Activated naive CD8-positive, alpha-beta T cell treated with anti-CD3 and anti-CD28 coated beads, Interleukin-2, amount 10 ng/mL, durations not matched to agents 7 days and 5 days (primary cell): ENCODE measurements at places on chromosomes 6 and 20. TPM values are rescaled to one million over a fixed set of nuclear protein-coding genes. Genes with fewer than 3 reads are reported as not detected.

DNA sequence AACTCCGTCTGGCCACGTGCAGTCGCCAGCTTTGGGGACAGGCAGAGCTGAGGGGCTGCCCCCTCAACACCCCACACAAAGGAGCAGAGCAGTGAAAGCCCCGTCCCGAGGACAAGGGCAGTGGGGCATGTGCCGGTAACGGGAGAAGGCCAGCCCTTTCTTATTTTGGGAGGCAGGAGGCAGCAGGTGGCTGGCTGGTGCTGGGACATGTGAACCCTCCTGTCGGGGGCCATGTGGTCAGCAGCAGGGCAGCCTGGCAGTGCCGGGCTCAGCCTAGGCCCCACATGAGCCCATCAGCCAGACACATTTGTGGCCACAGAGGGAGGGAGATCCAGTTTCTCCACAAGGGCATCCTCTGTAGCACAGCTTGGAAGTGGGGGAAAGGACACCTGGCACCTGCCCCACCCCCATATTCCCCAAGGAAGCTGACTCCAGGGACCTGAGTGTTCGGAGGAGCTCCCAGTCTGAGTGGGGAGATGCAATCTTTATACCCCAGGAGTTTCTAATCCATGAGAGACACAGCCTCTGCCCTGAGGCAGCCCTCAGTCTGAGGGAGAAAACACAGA is 137.6 kb downstream of the MRPL14 start:
- DNase-seq: no peak

GRCh38 chr20:20487811-20488210 is 119.9 kb downstream of the INSM1 start:
- no peak for DNase-seq

DNA sequence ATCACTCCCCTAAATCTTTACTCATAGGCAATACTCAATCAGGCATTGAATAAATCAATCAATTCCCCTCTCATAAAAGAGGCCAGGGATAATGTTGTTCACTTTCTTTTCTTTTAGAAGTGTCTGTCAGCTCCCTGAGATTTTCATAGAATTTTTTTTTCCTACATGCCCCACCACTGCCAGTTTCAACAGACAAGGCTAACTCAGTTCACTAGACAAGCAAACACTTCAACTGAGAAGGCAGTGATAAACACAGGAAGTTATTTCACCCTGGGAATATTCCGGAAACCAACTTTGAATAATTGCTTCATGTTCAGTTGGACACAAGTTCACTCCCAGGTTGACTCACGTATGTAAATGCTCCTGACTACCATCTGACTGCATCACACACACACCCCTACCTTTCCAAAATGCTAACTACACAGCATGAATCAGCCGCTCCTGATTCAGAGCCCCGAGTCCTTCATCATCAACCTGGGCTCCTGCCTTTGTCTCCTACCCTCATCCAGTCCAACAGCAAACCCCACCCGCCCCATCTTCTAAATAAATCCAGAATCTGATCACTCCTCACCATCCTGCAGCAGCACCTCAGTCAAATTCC is 143.9 kb downstream of the BCAS1 start:
- DNase-seq: no peak

GRCh38 chr20:25277051-25277801 is 29.3 kb downstream of the PYGB start:
- DNase-seq: peak; percentile 25

Gene UNC5CL
- 3.0 TPM for total RNA-seq
